ENCODE measurements at places on chromosomes 7 and 10. TPM values are rescaled to one million over a fixed set of nuclear protein-coding genes. Genes with fewer than 3 reads are reported as not detected.
A peak's percentile ranks its signal among the peaks of the same experiment; 100 is the strongest.

DNA sequence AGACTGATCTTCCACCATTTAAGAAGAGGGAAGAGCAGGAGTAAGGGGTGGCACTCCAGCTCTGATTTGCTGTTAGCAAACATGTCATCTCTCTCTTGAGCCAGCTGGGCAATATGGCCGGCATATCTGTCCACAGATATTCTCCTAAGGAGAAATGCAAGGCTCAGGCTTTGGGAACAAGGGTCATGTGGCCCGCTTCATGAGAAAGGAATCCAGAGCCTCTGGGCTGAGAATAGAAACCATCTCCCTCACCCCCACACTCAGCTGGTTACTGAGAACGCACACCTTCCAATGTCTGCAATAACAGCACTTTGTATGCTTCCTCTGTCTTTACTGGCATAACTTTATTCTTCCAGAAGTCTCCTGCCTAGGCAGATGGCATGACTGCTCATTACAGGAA is 171.2 kb downstream of the ELMO1 start:
- no peak for DNase-seq

DNA sequence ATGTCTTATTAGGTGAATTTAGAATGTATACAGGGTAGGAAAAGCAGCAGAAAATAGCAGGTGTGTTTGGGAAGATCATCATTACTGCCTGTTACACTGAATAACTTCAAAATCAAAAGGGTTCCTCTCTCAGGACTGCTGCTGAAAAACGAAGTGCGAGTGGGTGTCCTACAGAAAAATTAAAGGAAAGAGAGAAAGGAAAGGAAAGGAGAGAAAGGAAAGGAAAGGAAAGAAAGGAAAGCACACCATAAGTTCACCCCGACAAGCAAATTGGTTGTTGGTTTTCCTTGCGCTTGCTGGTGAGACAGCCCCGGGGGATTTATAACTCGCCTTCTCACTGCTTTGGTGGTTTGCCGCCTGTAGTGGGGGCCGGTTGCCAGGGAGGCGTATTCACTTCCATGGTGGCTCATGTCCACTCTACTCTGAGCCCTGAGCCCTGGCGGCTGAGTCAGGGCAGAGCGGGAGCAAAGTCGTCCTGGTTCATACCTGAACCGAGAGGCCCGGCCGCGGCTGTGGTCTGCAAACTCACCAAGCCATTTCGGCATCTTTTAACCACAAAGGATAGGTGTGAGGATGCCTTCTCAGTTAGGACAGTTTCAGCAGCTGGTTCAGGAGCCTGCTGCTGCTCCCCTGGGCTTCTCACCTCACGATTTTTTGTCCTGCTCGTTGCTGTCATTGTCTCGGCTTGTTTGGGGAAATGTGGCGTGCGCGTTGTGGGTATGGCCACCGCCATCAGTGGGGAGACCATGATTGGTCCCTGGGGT is 26.1 kb downstream of the INPP5A start:
- DNase-seq, result no peak

DNA sequence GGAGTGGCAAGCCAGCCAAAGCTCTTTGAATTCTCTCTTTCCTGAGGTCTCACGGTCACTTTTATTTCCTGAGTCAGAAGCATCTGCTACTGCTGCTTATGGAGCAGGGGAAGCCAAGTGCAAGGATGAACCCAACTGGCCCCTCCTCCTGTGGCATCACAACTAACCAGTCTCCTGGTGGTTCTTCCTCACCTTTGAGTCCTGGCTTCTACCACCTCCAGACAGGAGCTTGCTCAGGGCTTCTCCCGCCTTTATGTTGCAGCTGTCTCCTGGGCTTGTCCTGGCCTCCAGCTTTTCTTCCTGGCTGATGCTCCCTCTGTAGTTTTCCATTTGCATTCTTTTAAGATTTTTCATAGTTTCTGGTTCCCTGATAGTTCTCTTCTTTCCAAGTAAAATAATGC is 349.7 kb upstream of the NRP1 start:
- DNase-seq, result no peak

- peak; percentile 68 for DNase-seq
Measured at GRCh38 chr10:20858292-20859124, 38.6 kb downstream of the NEBL start.

LIPF gene
- total RNA-seq, result not detected

PLAU gene
- 13.4 TPM for total RNA-seq

ZCWPW1 gene
- 0.98 TPM for total RNA-seq

STMP1 gene
- 7.9 TPM for total RNA-seq

ITPRID1 gene
- total RNA-seq, result not detected
